ENCODE measurements at places on chromosomes 3 and 15.
A peak's percentile ranks its signal among the peaks of the same experiment; 100 is the strongest.

- no peak for DNase-seq
Measured at GRCh38 chr3:69896095-69896494, 103.4 kb upstream of the SAMMSON start.

DNA sequence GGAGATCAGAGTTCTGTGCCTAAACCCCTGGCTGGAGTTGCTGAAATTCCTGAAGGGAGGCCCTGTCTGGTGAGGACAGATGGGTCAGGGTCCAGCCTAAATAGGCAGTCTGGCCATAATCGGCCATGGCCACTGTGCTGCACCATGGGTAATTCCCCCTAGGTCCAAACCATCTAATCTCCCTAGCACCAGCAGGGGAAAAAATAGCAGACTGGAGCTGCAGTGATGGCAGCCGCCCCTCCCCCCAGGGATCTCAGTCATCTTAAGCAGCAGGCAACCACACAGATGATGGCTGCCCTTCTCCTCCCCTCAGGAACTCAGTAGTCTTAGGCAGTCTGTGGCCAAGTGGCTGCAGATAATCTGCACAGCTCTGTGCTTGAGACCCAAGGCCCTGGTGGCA, 68.4 kb upstream of the CD96 start:
- DNase-seq: peak; percentile 1

GRCh38 chr15:98935736-98936135, 71.9 kb downstream of the PGPEP1L start:
- no peak for DNase-seq

GRCh38 chr3:53264718-53265117, 8.9 kb upstream of the TKT start:
- no peak for DNase-seq

DNA sequence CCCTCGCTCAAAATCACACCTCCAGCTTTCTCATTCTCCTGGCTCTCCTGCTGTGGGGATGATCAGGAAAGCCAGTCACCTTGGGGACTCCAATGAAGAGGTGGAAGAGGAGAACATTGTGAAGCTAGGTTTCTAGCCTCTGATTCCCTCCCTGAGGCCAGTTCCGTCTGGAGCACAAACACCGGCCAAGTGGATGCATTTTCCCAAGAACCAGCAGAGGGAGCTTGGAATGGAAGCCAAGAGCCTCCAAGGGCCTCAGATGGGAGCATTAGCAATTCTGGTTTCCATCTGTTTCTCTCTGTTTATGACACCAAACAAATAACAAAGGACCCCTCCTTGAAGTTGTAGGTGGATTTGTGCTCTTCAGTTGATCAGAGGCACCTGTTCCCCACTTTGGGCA, 40.6 kb upstream of the NMNAT3 start:
- DNase-seq: peak; percentile 57

DNA sequence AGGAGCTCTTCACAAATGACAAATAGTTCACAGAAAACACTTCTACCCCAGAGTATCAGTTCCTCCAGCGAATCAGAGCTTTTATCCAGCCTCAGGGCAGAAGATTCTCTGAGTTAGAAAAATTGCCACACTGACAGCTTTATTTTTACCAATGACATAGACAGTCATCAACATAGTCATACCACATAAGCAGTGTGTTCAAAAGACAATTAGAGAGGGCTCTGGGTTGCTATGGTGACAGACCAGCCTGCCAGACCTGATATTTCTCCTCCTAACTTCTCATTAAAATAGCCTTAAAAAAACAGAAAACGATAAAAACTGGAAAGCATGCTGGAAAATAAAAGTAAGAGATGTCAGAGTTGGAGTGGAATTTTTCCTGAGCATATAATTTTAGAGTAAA, 45.9 kb upstream of the COL6A5 start:
- no peak for DNase-seq

DNA sequence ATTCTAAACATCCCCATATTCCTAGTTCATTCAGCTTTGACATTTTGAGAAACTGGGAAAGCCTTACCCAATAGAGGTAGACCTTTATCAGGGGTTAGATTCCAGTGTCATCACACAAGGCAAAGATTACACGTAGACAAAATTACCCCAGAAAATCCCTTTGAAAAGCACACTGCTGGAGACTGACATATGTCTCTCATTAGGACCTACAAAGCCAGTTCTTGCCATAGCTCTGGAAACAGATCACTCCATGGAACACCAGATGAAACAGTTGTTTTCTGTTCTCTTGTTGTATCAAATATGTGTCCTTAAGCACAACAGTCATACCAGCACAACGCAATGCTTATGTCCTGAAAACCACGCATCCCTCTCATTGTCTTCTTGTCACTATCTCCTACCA, 44.7 kb downstream of the RARB start:
- no peak for DNase-seq

DNA sequence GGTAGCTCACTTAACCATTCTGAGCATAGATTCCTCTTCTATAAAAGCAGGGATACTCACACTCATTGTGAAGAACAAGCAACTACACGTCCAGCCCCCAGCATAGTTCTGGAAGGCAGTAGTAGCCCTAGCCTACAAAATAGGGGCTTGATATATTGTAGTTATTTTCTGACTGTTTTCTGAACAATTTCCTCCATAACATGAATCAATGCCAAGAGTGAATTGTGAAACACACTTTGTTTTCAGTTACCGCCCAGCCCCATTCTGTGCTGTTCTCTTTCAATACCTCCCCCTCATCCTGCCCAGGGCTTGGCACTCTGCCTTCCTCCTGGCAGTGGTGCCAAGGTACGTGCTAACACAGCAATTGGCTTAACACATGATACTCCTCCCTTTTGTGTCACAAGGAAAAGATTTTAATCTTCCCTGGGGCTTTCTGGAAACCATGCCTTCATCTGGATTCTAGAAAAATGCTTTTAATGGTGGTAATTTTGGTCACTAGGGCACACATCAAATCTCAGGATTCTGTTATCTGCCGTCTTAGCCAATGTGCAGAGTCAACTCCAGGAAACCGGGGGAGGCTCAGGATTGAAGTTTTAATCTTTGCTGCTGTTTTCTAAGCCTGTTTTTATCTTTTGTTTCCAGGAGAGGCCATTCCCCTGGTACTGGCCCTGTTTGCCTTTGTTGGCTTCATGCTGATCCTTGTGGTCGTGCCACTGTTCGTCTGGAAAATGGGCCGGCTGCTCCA, 37.2 kb downstream of the IL20RB start:
- peak; percentile 99 for DNase-seq

DNA sequence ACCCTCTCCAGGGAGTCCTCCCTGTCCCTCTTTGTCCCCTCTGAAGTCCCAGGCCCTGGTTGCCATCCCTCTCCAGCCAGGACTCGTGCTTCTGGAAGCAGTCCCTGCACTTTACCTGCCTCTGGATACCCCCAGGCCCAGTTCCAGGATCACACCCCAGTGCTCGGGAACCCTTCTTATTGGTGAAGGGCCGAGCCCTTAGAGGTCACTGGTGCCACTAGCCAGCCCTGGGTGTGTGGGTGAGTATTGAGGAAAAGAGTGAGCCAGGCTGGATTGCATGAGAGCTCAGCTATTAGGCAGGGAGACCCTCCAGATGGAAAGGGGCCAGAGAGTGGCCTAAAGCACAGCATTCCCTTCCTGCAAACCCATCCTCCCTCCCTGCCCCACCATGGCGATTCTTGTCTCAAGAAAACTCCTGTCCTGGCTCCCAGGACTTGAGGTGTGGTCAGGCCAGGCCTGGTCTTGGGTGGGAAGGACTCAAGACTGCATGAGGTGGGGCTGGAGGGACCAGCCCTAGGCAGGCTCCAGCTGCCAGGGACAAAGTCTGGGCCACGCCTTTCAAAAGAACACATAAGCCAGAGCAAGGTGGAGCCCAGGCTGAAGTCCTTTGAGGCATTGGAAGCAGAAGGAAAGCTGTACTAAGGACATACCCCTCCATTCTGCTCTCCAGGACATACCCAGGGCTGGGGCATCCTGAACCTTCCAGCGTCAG, 4.8 kb upstream of the PHGR1 start:
- DNase-seq: no peak

- DNase-seq: peak; percentile 22
Measured at GRCh38 chr3:51622868-51623267, 48.2 kb upstream of the TEX264 start.

- peak; percentile 18 for DNase-seq
Measured at GRCh38 chr3:156586905-156587759, 32.2 kb upstream of the SSR3 start.

- no peak for DNase-seq
Measured at GRCh38 chr15:61076598-61077170, 152.4 kb downstream of the RORA start.
